ENCODE measurements at places on chromosomes 12 and 14.

- no peak for DNase-seq
Measured at GRCh38 chr12:7973457-7973825, 37.5 kb upstream of the SLC2A3 start.

- DNase-seq = no peak
Measured at GRCh38 chr14:92969871-92970270, 46.9 kb downstream of the CHGA start.

DNA sequence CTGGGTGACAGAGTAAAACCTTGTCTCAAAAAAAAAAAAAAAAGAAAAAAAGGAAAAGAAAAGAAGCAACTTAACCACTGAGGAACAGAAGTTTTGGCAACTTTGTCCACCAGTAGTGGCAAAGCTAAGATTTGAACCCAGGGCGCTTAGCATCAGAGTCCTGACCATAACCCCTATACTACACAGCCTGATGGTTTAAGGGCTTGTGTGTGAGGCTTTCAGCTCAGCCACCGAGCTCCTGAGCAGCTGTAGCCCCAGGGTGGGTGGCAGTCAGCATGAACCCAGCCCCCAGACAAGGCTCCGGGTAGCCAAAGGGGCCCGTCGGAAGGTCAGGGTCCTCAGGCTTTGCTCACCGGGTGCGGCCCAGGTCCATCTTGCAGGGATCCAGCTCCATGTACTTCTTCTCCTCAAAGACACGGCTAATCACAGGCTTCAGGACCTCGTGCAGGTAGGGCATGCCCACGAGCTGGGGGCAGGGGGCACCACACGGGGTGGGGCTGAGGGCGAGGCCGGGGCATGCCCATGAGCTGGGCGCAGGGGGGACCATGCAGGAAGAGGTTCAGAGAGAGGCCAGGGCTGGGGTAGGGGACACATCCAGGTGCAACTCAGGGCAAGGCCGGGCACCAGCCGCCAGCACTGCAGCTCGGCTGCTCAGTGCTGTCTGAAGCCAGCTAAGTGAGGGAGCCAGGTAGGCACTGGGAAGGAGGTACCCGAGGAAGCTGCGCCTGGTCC lies 20.9 kb downstream of the RASAL1 start:
- DNase-seq = no peak

GRCh38 chr12:132561427-132562156 lies 48.8 kb downstream of the LRCOL1 start:
- no peak for DNase-seq

- DNase-seq = no peak
Measured at GRCh38 chr14:57085801-57086200, 182.9 kb downstream of the EXOC5 start.

DNA sequence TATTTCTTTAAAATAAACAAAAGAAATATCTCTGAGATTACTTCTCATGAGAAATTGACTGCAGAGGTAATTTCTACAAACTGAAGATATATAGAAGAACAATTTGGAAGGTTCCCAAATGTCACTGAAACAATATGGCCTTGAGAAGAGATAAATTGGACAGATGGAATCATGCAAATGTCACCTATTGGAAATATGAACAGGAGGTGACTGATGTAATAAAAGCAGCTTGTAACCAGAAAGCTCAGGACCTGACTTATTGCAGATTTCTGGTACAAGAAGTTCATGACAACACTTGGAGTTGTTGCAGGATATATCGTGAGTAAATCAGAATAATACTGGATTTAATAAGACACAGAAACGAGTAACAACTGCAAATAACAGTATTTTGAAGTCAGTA lies 93.3 kb upstream of the TRHDE start:
- no peak for DNase-seq

- DNase-seq = no peak
Measured at GRCh38 chr12:123858176-123858575, 96.1 kb downstream of the DNAH10 start.

DNA sequence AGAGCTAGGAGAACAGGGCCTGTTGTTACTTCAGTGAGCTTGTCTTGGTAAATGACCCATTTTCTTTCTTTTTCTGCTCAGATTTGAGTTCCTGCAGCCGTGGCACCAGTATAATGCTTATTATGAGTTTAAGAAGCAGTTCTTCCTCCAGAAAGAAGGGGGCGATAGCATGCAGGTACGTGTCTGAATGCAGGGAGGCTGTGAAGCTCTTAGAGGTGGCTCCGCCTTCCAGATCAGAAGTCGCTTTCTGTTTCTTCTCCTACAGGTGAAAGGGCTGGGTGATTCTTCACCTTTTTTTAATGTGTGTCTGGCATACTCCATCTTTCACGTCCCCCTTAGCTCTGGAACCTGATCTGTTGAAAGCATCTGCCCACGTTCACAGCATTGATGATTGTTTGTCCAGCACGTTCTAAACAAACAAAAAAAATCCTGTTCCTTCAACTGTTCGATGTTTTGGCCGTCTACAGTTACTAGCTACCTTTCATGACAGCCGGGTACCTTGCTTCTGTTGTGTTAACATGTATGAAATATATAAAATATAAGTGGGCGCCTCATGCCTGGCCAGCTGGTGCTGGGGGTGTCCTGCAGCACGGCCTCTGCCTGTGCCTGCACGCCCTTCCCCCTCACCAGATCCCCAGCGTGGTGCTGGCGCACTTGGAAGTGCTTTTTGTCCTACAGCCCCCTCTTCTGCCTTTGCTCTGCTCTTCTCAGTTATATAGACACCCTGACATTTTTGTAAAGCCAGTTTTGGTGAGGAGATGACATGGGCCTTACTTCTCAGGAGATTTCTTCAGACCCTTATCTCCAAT lies 44.6 kb downstream of the SFSWAP start:
- DNase-seq = no peak

DNA sequence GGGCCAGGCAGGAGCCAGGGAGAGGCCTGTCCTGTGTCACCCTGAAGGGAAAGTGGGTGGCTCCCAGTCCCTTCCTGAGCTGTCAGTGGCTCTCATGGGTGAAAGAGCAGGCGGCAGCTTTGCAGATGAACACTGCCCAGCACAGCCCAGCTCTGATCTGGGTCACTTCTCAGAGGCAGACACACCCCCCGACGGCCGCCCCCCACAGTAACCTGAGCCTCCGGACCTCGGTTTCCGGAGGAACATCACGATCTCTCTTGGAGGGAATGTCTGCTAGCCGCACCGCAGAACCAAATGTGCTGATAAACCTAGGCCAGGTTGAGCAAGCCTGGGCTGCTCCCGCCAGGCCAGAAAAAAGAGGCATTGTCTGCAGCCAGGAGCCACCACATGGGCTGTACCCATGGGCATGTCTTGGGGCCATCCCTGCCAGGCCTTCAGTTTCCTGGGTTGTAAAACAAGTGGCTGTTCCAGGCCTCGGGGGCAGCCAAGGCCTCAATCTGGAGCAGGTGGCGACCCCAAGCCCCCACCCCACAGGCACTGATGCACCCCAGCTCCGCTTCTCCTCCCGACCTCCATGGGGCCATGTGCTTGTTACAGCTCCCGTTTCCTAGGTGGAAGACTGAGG lies 57.6 kb downstream of the NCOR2 start:
- no peak for DNase-seq

DNA sequence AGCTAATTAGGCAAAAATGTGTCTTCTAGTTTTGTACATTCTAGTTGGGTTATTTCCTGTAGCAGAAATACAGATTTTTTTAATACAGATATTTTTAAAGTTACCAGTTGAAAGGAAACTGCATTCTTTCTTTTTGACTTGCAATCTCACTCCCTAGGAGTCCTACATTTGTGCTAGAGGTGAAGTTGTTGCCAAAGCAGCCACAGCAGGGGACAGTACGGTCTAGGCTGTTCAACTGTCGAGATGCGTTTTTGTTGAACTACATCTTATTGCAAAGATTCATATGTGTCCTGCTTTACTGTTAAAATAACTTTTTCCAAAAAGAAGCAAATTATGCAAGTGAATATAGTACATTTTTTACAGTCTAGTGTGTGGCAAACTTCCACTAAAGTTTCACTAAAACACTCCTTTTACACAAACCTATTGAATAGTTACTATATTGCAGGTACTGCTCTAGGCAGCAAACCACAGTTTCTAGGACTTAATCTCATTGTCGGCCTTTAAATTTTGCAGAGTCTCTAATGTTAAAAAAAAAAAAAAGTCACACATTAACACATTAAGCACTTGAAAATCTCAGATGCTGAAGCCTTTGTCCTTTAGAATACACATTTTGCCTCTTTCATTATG lies 30.2 kb upstream of the SRGAP1 start:
- DNase-seq = no peak

GRCh38 chr12:1529862-1530591 lies 64.4 kb downstream of the FBXL14 start:
- no peak for DNase-seq

GRCh38 chr14:22427771-22428231 lies 161.2 kb downstream of the DAD1 start:
- DNase-seq = no peak

DNA sequence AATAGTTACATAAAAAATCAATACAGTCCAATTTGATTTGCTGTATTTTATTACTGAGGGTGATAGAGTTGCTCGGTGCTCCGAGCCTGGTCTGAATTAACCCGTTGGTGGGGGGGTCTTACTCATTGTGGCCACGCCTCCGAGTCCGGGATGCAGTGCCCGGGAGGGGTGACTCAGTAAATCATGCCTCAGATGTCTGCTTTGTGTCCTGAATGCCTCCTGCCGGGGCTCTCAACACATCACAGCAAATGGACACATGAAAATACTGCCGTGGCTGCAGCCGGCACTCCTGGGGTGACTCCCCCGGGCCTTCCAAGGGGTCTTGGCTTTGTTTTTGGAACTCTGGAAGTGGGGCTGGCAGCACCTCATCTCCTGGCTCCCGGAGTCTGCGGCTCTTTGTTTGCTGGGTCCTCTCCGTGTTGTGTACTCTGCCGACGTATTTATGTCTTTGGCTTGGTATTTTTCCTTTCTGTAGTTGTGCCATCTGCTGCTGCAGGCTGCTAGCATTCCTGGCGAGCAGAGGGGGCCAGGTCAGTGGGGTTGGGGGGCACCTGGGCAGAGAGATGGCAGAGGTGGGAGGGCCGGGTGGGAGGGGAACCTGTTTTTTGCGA lies 129.0 kb downstream of the AACS start:
- no peak for DNase-seq

GRCh38 chr12:122385171-122386016 lies 37.1 kb downstream of the CLIP1 start:
- DNase-seq = no peak

- no peak for DNase-seq
Measured at GRCh38 chr12:45877069-45877468, 113.3 kb downstream of the SCAF11 start.

GRCh38 chr12:25524366-25524765 lies 28.7 kb downstream of the LMNTD1 start:
- DNase-seq = no peak

- no peak for DNase-seq
Measured at GRCh38 chr12:62653740-62654139, 187.1 kb downstream of the MON2 start.

GRCh38 chr12:34363050-34363673 lies 340.9 kb downstream of the ALG10 start:
- DNase-seq = no peak

GRCh38 chr12:16063726-16064125 lies 152.6 kb downstream of the DERA start:
- no peak for DNase-seq

- DNase-seq = no peak
Measured at GRCh38 chr12:78316136-78316535, 485.4 kb downstream of the NAV3 start.

DNA sequence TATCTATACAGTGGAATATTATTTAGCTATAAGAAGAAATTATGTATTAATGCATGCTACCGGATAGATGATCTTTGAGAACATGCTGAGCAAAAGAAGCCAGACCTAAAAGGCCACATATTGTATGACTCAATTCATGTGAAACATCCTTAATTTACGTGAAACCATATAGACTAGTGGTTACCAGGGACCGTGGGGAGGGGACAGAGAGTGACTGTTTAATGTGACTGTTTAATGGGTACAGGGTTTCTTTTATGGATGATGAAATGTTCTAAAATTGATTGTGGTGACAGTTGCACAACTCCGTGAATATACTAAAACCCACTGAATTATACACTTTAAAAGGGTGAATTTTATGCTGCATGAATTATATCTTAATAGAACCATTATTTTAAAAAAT lies 8.5 kb upstream of the BCL7A start:
- DNase-seq = no peak

DNA sequence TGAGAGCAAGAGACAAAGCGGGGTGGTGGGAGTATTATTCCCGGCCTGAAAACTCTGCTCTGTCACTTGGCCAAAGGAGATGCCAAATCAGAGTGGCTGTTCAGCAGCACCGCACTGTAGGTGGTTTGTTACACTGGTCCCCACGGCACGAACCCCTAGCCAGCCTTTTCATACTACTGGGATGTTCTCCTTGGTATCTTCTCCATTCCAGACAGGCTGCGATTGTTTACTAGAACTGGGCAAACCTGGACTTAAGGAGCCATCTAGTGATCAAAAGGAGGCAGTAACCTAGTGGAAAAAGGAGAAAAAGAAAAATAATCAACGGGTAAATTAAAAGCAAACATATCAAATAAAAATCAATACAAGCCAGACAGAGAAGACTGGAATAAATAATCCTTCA lies 58.9 kb upstream of the TMTC2 start:
- DNase-seq = no peak

Data from NCI-H187 treated with DMSO at 0.1 percent for 48 hours (cell line).